ENCODE measurements at places on chromosomes 7 and 10.

- no peak for DNase-seq
These were observed 32.6 kb downstream of the SLC26A5 start for GRCh38 chr7:103413407-103413806.

DNA sequence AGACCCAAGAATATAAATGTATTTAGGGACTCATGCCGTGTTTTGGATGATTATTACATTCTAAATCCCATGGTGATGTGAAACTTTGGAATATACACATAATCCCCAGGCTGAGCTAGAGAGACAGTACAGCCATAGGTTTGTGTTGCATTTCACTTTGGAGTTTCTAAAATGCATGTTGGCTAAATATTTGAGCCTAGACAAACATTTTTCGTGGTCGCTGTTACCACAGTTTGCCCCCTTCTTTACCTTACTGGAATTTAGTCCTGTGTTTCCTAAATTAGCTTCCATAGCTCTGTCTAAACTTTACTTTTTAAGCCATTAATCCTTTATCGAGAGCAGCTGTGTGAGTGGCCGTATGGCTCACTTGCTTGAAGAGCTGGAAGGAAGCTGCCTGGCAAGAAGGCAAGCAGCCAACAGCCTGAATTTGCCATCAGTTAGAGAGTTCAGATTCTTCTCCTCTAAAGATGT, 192.0 kb downstream of the BICC1 start:
- DNase-seq, result peak; percentile 4

DNA sequence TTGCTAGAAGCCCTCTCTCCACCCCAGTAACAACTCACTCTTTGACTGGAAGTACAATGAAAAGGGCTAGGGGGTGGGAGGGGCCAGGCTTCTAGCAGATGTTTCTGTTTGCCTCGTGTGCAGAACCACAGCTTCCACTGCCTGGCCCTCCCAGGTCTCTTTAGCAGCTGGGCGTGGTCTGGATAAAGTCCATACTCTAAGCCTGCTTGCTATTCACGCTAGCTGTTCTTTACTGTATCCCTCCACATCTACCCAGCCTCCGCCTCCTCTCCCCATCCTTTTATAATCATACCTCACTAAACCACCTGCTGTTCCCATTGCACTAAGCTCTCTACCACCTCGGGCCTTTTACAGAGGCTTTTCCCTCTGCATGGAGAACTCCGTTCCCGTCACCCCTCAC, 288.8 kb downstream of the CAMK1D start:
- no peak for DNase-seq

GRCh38 chr7:82375713-82376112, 67.9 kb downstream of the CACNA2D1 start:
- DNase-seq, result no peak

- no peak for DNase-seq
These were observed 18.4 kb upstream of the ZCCHC24 start for GRCh38 chr10:79463578-79464496.

GRCh38 chr10:128026615-128027300, 99.5 kb downstream of the MKI67 start:
- DNase-seq, result no peak

GRCh38 chr10:8334631-8335030, 280.1 kb downstream of the GATA3 start:
- no peak for DNase-seq

Measured in anterior cingulate cortex (tissue), 58 donors.